ENCODE measurements at places on chromosomes 4 and X.

GRCh38 chr4:153531000-153531358, 64.8 kb downstream of the TMEM131L start:
- no peak for DNase-seq

DNA sequence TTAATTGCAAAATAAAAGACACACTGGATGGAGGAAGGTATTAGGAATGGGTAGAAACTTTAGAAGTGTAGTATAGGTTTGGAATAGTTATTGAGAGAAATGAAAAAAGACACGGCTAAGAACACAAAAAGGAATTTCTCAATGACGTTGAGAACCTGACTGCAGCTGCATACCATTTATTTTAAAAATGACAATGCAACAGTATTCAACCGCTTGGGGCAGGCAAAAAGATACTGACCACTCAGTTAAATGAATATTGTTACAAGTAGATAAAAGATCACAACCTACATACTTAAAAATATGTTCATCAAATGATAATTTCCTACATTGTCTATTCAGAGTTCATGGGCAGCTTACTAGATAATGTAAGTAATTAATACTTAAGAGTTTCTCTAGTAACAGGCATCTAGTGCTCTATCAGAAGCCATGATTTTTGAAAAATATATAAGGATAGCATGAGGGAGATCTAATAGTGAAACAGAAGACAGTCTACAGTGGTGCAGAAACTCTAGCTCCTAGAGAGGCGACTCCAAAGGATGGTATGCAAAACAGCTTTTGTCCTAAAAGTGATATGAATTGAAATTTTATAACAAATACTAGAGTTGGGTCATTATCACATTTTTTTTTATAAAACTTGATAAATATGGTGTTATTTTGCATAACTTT, 216.2 kb upstream of the VEGFC start:
- no peak for DNase-seq

DNA sequence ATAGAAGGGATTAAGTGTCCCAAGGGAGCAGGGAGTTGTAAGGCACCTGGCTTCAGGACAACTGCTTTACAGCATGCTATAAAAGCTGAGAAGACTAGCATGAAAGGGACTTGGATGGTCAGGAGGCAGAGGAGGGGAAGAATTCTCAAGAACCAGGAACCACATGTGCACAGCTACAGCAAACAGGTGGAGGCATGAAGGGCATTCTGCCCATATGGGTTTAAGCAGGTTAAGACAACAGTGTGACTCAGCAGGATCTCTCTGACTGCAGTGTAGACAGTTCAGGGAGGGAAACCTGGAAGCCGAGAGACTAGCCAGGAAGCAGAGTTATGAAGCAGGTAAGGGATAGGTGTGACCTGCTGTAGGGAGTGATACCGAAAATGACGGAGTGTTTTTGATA, 117.0 kb downstream of the DHRSX start:
- no peak for DNase-seq

DNA sequence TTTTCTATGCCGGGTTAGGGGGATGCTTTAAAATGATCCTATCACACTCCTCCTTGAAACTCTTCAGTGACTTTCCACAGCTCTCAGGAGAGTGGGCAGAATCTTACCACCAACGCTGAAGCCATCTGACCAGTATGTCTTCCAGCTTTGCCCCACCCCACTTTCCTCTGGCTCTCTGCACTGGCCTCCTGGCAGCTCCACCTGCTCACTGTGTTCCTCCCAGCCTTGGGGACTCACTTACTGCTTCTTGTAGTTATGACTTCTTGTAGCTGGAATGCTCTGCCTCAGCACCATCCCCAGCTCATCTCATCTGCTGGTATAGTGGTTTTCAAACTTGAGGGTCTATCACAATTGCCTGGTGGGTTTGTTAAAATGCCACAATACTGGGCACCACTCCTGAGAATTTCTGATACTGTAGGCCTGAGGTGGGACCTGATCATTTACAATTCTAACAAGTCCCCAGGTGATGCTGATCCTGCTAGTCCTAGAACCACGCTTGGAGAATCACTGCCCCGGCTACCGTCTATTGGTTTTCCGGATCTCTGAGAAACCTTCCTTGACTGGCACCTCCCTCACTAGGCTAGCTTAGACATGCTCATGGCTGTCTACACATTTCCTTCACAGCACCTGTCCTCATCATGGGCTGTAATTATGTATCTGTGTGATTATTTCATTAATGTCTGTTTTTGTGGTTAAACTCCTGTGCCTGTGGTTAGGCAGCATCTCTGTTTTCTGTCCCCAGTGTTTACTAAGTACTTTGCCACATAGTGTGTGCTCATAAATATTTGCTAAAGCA, 152.2 kb downstream of the MGST2 start:
- no peak for DNase-seq

GRCh38 chr4:12186526-12186925, 757.8 kb upstream of the HS3ST1 start:
- DNase-seq = no peak

DNA sequence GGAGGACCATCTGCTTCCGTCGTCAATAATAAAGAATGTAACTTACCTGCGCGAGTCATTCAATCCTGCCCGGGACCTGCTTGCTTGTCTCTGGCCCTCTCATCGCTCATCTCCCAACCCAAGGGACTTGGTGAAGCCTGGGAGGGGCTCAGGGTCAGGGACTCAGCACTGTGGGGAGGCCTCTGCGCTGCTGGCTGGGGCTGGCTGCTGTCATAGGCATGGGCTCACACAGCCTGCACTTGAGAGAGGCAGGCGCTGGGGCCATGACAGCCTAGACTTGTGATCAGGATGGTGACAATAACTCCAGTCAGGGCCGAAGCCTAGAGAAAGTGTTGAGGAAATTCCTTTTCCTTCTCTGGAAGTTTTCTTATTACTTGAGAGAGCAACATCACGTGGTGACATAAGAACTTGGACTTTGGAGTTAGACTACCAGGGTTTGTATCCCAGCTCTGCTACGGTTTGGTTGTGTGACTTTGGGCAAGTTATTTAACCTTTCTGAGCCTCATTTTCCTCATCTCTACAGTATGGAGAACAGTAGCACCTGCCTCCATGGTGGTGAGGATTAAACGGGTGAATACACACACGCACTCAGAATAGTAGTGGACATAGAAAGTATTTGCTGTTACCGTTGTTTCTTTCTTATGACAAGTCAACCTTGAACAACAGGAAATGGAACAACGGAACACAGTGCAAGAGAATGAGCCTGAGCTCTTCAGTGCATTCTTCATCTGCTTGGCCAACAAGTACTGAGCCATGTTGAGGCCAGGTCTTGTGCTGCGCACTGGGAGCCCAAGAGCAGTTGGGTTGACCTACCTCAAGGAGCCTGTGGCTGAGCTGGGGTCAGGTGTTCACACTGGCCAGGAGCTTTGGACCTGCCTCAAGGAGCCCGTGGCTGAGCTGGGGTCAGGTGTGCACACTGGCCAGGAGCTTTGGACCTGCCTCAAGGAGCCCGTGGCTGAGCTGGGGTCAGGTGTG, 60.5 kb downstream of the TBC1D14 start:
- no peak for DNase-seq

GRCh38 chr4:152154433-152154832, 381.5 kb downstream of the FBXW7 start:
- DNase-seq = no peak

DNA sequence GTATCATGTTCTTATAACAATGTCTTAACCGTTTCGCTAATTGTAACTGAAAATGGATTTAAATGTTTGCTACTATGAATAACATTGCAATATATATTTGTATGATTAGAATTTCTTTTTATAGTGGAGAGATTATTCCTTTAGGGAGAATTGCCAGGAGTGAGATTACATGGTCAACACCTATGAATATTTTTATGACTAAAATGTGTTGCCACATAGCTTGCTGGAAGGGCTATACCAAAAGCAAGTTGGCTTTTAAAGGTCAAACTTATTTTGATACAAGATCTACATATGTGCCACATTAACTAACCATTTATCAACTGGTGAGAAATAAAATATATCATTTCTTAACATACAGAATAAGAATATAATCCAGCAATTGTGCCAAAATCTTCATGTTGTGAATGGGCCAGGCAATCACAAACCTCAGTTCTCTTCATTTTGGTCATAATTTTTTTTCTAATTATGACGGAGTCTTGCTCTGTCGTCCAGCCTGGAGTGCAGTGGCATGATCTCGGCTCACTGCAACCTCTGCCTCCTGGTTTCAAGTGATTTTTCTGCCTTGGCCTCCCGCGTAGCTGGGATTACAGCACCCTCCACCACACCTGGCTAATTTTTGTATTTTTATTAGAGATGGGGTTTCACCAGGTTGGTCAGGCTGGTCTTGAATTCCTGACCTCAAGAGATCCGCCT, 10.0 kb upstream of the EGF start:
- DNase-seq = no peak

GRCh38 chr4:54187148-54187547, 41.9 kb upstream of the PDGFRA start:
- DNase-seq = no peak

- DNase-seq = no peak
Observed at GRCh38 chr4:139315221-139315675, 13.0 kb upstream of the NDUFC1 start.

DNA sequence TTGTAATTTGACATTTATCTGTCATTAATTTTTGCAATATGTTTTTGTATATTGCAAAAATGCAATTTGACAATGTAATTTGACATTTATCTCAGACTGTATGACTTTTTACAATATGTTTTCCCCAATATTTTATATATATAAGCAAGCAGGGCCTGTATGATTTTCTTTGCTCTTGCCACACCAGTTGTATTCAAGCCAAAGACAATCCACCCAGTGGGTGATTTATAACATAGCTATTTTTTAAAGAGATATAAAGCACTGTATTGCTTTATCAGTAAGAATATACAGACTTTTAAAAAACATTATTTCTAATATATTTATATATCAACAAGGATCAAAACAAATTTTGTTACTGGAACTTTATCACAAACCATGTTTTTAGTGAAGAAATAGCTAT, 47.3 kb downstream of the SLIT2 start:
- DNase-seq = no peak

DNA sequence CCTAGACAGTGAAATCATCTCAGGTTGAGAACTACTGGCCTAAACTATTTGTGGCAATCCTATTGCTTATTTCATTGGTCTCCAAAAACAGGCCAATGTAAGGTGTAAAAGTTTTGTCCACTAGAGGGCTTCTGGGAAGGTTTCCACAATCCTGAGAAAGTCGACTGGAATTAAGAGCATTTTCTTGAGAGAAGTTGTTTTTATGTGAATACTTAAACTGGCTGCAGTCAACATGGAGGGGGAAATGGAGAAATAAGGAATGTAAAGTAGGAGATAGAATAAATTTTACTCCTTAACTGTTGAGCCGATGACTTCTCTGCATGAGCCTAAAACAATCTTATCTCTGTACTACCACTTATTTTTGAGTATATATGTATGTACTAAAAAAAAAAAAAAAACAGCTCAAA, 11.0 kb upstream of the EIF4E start:
- peak; percentile 73 for DNase-seq

DNA sequence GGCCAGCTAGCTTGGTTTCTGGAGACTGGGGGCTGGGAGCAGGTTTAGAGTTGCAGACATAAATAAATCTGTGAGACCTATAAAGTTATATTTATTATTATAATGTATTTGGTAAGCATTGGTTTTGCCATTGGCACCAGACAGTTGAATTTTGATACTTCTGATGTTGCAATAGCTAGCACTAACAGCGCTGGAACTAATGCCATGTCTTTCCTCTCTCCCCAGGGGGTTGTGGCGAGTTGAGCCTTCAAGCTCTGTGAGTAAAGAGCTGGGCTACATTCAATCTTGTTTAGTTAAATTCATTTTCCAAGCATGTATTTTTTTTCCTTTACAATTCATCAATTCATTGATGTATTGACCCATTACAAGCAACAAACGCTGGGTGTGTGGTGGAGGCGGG, 358.7 kb upstream of the NR3C2 start:
- DNase-seq = no peak

- DNase-seq = no peak
Observed at GRCh38 chrX:153902385-153902784, 2.1 kb upstream of the AVPR2 start.

DNA sequence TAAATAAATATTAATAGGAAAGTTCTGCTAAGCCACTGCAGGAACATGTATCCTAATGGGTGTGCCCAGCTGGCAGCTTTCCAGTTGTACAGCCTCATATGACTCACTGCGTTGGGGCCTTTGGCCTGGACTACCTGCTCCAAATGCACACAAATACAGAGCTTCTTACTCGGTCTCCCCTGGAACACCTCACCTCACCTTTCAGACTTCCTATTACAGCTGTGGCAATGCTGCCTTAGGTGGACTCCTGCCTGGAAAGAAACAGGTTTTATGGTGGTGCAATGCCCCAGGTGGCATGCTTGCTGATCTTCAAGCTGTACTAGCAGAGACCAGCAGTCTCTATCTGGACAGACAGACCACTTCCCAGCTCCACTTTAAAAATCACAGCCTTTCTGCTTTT, 85.7 kb upstream of the EXOC1L start:
- peak; percentile 73 for DNase-seq

DNA sequence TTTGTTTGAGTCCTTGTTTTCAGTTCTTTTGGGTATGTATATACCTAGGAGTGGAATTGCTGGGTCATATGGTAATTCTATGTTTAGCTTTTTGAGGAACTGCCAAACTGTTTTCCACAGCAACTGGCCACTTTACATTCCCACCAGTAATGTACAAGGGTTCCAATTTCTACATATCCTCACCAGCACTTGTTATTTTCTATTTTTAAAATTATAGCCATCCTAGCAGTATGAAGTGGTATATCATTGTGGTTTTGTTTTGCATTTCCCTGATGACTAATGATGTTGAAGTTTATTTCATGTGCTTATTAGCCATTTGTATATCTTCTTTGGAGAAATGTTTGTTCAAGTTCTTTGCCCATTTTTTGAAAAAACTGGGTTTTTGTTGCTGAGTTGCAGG, 39.6 kb downstream of the TMEM164 start:
- no peak for DNase-seq

DNA sequence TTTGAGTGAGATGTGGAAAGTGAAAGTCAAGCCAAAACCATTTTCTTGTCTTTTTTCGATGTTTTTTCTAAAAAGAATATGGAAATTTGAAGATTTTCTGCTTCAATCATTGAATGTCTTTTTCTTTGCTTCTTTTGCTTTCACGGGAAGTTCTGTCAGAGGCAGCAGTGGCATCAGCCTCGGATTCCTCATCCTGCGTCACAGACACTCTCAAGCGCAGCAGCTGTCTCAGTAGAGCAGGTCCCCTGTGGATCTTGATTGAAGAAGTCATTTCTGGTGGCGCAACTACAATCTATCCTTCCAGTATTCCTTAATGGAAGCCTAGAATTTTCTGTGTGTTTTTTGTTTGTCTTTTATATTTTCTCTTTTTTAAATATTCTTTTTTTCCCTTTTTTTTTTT, 52.7 kb upstream of the NEIL3 start:
- DNase-seq = no peak

Data from K562 (cell line).